ENCODE measurements at places on chromosomes 11 and 22.

- DNase-seq: no peak
These were observed 81.6 kb downstream of the YAP1 start for GRCh38 chr11:102191832-102192231.

GRCh38 chr11:115168686-115169085, 335.5 kb downstream of the CADM1 start:
- no peak for DNase-seq

GRCh38 chr22:25837288-25837900, 95.4 kb downstream of the MYO18B start:
- DNase-seq: no peak

DNA sequence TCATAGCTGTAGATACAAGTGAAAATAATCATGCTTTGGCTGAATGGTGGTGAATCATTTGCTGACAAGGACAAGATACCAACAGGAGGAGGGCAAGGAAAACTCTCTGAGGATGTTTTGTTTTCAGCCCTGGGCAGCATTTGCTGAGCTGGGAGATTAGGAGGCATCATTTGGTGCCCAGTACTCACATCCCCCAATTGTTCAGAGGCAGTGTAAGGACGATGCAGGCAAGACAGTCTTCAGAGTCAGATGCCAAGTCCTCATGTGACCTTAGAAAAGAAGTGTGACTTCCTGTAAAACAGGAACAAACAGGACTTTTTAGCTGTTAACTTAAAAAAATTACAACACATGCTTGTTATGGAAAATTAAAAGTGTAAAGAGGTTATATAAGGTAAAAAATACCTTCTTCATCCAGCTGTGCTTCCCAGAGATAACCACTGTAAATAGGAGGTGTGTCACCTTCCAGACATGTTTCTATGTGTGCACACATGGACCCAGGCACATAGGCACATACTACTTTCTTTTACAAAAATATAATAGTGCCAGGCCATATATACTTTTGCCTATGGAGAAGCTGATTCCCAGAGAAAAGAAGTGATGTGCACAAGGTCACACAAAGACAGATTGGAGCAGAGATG, 18.0 kb downstream of the CNTF start:
- no peak for DNase-seq

GRCh38 chr22:37538590-37539357, 19.6 kb upstream of the CARD10 start:
- peak; percentile 90 for DNase-seq

- DNase-seq: peak; percentile 65
These were observed 1.3 kb downstream of the EHBP1L1 start for GRCh38 chr11:65576867-65577755.

DNA sequence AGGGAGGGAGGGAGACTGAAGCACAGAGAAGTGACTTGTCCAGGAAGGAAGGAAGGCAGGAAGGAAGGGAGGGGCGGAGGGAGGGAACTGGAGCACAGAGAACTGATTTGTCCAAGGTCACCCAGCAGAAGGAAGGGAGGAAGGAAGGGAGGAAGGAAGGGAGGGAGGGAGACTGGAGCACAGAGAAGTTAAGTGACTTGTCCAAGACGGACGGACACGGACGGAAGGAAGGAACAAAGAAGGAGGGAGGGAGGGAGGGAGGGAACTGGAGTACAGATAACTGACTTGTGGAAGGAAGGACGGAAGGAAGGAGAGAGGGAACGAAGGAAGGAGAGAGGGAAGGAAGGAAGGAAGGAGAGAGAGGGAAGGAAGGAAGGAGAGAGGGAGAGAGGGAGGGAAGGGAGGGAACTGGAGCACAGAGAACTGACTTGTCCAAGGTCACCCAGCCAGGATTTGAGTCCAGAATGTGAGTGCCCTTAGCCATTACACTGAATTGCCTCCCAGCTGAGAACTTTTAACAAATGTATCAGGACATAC, 1.5 kb downstream of the SLC35F2 start:
- no peak for DNase-seq

DNA sequence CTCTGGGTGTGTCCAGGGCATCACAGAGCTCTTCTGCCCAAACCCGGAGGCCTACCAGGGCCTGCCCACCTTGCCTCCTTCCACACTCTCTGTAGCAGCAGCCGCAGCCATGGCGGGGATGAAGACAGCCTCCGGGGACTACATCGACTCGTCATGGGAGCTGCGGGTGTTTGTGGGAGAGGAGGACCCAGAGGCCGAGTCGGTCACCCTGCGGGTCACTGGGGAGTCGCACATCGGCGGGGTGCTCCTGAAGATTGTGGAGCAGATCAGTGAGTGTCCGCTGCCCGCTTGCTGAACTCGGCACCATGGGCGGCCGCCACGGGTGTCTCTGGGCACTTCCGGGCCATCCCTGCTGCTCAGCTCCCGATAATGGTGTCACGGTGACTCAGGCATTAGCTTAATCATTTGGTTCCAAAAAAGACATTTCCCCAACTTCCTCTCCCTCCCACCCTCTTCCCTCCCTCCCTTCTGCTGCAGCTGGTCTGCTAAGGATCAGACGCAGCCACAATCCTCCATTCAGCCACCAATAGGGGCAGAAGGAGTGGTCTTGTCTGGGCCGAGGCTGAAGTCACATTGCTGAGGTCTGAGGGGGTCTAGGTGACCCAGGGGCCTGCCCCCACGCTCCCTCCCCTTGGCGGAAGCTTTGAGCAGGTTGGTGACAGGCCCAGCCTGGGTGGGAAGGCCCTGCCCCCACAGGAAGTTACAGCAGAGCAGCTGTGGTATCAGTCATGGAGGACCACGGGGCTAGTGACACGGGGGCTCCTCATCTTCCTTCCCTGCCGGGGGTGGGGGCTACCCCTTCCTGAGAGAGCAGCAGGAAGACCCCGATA, 950 bp downstream of the FERMT3 start:
- peak; percentile 77 for DNase-seq

GRCh38 chr11:74443071-74443864, 24.1 kb downstream of the KCNE3 start:
- no peak for DNase-seq

GRCh38 chr22:26766510-26767350, 109.3 kb downstream of the MIAT start:
- DNase-seq: no peak

- DNase-seq: peak; percentile 86
These were observed 63.4 kb downstream of the AAMDC start for GRCh38 chr11:77884186-77884828.

GRCh38 chr22:28442711-28443525, 236.7 kb downstream of the TTC28 start:
- peak; percentile 77 for DNase-seq

GRCh38 chr11:3665336-3666022, 5.7 kb downstream of the CHRNA10 start:
- DNase-seq: no peak

DNA sequence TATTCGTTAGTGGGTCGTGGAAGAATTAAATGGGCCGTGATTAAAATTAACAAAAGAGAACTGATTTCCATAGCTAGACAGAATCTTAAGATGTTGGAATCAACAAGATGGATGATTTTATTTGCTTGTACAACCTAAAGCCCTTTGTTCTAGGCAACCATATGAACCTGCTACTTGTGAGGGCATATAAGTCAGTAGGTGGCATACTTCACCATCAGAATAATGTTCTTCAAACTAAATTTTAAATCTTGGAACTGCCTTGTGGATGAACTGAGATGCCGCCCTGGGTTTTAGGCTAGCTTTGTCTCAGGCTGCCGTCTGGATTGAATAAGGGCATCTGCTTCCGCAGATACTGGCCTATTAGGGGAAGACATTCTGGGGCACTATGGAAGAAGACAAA, 40.9 kb downstream of the CSRP3 start:
- DNase-seq: no peak

- peak; percentile 20 for DNase-seq
These were observed 33.9 kb upstream of the PANX2 start for GRCh38 chr22:50136581-50137015.

DNA sequence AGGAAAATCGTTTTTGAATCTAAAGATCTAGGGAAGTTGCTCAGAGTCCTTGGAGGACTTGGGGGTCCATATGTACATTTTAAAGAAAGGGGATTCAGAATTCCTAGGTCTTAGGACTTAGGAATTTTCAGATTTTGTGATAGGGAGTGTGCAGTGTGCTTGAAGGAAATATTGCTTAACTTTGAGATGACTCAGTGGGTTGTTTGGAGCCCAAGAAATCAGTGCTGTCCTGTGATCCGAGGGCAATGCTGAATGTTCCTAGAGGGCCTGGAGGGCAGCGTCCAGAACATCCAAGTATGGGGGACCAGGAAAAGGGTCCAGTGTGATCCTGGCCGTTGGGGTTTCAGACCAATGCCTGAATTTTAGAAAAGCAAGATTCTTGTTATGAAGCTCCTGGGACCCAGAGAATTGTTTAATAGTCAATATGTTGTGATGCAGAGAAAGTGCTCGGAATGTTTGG, 3.1 kb upstream of the IGF2 start:
- peak; percentile 25 for DNase-seq

DNA sequence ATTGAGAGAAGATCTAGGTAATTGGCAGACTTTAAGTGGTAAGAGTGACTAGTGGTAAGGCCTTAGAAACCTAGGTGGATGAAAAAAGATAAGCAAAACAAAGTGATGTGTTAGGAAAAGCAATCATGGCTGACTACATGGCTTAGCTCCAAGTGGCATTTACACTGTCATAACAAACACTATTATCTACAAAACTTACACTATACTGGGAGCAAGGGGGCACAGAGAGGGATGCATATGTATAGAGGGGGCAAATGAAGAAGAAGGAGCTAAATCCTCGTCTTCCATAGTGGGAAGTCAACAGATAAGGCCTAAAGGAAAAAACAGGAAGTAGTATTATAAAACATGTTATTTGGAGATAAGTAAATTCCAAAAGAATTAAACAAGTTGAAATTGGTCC, 32.5 kb downstream of the ADORA2A start:
- no peak for DNase-seq

DNA sequence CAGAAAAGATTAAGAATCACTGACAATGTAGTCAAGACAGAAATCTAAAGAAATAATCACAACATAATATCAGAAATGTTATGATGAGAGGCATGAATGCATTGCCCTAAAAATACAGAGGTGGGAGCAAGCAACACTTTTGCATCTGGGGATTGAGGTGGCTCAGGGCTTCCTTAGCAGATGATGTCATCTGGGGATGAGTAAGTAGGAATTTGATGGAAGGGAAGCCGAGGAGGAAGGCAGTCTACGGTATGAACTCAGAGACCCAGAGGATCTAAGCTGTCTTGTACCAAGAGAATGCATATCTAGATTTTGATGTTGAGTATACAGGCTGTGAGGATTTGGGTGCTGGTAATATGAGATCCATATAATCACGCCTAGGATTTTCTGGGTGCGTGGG, 193.0 kb upstream of the SNX19 start:
- DNase-seq: peak; percentile 57

GRCh38 chr11:114308689-114309089, 12.5 kb downstream of the NNMT start:
- DNase-seq: peak; percentile 94

DNA sequence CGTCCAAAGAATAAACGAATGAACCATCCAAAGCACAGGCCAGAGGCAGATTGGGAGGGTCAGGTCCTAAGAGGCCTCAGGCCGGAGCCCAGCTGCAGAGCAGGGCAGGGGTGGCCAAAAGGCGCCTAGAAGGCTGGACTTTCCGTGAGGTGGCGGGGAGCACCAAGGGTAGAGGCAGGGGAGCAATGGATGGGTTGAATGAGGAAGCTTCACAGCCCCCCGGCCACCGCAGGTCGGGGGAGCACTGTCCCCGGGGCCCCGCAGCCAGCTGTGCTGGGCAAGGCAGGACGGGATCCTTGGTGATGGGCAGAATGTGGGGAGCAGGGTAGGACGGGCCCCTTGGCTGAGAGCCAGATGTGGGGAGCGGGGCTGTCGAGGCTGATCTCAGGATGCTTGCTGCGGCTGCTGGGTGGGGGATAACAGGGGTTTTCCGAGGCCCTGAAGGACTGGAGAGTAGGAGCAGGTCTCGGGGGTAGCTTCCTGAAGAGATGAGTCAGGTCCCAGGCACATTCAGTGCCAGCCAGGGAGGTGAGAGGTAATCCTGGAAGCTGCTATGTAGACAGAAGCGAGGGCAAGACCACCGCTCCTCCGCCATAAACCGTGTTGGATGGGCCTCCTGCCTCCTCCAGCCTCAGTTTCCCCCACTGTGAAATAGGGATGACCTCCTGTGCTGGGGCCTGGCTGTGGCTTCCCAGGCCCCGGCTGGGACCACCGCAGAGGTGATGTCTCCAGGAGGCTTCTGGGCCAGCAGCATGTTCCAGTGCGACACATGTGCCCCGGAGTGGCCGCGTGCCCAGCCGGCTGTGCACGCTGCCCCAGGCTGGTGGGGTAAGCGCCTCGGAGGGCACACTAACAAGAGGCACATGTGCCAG, 34.6 kb upstream of the KCNQ1OT1 start:
- no peak for DNase-seq

GRCh38 chr11:1667906-1668305, 29.1 kb upstream of the KRTAP5-6 start:
- DNase-seq: no peak

GRCh38 chr11:109939166-109939810, 153.9 kb upstream of the ZC3H12C start:
- peak; percentile 87 for DNase-seq

- no peak for DNase-seq
These were observed 169.7 kb downstream of the NAV2 start for GRCh38 chr11:19882356-19882755.

DNA sequence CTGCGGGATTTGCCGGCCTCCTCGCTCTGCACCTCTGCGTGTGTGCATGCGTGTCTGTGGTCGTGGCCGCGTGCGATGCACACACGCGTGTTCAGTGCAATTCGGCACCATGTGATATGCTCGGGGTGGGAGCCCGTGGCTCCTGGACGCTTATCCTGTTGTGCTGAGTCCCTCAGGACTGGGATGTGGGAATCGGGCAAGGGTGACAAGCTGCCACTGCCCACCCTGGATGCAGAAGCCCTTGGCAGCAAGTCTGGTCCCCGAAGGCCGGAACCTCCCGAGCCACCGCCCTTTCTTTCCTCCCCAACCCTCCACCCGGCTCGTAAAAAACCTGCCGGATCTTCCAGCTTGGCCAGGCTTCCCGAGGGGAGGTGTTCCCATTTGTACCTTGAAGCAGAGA, 128.2 kb downstream of the PHF21B start:
- no peak for DNase-seq

DNA sequence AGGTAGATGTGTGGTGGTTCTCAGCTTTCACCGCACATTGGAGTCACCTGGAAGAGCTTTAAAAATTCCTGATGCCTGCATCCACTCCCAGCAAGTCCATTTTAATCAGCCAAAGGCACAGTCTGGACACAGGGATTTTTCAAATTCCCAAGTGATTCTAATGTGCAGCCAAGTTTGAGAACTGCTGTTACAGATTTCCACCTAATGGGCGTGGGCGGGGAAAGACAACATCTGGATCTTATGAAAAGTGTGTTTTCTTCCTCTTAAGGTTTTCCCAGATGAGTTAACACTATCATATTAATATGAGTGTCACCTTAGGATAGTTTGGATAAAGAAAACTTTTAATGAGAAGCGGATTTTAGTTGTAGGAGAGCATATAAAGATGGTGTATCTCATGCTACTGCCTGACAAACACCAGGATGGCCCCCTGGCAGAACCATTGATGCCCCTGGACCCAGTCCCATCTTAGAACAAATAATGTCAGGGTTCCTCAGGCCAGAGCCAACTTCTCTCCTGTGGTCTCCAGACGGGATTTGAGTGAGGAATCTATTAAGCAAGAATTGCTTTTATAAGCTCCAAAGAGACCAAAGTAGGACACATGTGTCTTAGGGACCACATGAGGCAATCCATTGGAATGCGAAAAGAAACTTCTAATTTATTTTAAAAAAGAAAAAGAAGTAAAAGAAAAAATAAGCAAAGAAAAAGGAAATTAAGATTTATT, 31.9 kb downstream of the POU2AF1 start:
- DNase-seq: peak; percentile 65

Data from AG10803 (cell line).